Esophagus squamous epithelium (tissue), 5 donors: ENCODE measurements at places on chromosomes 5 and 9. TPM values are rescaled to one million over a fixed set of nuclear protein-coding genes. Genes with fewer than 3 reads are reported as not detected.

GRCh38 chr9:104386013-104386412, 118.0 kb upstream of the OR13F1 start:
- no peak for DNase-seq

- DNase-seq = no peak
These were observed 150.7 kb downstream of the SLC28A3 start for GRCh38 chr9:84189904-84190303.

DNA sequence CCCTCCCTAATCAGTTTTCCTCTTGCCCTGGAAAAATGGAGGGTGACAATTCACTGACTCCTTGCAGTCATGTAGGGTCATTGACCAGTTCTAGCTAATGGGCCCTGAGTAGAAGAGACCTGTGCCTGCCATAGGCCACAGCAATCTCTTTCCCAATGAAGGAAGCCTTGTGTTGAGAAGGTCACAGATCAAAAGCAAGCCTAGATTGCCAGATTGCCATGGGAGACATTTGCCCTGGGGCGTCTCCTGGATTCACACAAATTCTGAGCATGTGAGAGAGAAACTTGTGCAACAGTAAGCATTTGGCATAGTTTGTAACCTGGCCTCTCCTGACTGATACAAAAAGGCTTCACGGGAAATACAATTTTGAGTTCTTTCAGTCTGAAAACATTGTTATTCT, 148.0 kb downstream of the NUDT12 start:
- no peak for DNase-seq

DNA sequence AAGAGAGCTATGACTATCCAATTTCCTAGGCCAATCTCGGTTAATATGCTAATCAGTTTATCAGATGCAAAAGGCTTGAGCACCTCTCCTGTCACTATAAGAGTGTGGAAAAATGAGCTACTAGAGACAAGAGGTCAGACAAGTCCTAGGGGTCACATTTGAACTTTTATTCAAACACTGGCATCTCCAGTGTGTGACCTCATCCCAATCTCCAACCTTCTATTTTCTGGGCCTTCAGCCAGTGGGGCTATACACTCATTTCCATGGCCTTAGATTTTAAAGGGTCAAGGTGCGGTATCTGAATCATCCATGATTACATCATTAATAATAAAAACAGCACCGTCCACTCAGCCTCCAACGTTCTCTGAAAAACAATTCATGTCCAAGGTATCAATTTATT, 139.6 kb upstream of the LRRTM2 start:
- DNase-seq = no peak

GRCh38 chr9:18379073-18379811, 94.7 kb upstream of the ADAMTSL1 start:
- DNase-seq = no peak

The TEX48 gene
- total RNA-seq = not detected

The PCDHA3 gene
- 0.19 TPM for total RNA-seq

The OR1J2 gene
- not detected for total RNA-seq

The SLC45A2 gene
- total RNA-seq = not detected

The INSL4 gene
- not detected for total RNA-seq

The PCDHB10 gene
- total RNA-seq = 1.3 TPM
